ENCODE measurements at places on chromosomes 3 and 15.

- no peak for DNase-seq
Measured at GRCh38 chr15:75008629-75009326, 13.4 kb downstream of the SCAMP5 start.

- no peak for DNase-seq
Measured at GRCh38 chr15:50907601-50908208, 778 bp upstream of the AP4E1 start.

GRCh38 chr3:132273036-132273435 lies 44.2 kb upstream of the ACP3 start:
- DNase-seq, result no peak

DNA sequence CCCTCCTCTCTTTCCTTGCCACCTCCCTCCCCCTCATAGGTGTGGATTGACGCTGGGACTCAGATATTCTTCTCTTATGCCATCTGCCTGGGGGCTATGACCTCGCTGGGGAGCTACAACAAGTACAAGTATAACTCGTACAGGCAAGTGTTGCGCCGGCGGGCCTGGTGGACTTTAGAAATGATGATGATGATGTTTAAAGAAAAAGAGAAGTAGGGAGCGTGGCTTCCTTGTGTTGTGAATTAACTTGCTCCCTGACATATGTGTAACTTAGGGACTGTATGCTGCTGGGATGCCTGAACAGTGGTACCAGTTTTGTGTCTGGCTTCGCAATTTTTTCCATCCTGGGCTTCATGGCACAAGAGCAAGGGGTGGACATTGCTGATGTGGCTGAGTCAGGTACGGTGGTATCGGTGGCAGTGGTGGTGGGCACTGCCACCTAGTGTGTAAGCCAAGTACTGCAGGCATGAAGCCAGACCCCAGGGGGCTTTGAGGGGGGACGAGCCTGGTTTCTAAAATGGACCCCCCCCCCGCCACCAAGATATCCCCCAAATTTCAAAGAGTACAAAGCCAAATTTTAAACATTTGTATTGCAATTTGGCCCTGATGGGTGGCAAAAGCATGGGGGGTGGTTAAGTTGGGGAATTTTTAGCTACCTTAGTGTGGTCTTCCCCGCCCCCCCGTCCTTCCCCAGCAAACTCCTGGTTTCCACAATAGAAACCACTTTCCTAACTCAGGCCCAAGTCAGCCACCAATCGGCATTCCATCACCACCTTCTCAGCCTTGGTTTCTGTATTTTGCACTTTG lies 65.6 kb downstream of the SLC6A6 start:
- no peak for DNase-seq

- DNase-seq, result no peak
Measured at GRCh38 chr3:184175506-184175905, 851 bp downstream of the AP2M1 start.

DNA sequence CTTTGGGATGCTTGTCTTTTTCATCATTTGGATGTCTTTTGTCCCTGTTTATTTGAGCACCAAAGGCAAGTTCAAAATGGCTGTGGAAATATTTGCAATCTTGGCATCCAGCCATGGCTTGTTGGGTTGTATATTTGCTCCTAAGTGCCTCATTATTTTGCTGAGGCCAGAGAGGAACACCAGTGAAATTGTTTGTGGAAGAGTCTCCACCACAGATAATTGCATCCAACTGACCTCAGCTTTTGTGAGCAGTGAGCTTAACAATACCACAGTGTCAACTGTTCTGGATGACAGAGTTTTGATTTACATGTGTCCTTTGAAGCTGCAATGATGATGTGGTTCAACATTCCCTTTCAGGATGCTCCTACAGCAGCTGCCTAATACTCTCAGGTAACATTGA lies 83.0 kb upstream of the KCNAB1 start:
- no peak for DNase-seq

- DNase-seq, result no peak
Measured at GRCh38 chr15:101578443-101578894, 73.7 kb downstream of the TM2D3 start.

GRCh38 chr15:88331291-88331690 lies 74.8 kb upstream of the NTRK3 start:
- no peak for DNase-seq

- no peak for DNase-seq
Measured at GRCh38 chr3:139758654-139759291, 81.0 kb upstream of the NMNAT3 start.

GRCh38 chr15:88400591-88401250 lies 66.5 kb downstream of the MRPL46 start:
- DNase-seq, result no peak

GRCh38 chr3:15726043-15726442 lies 71.7 kb downstream of the ANKRD28 start:
- DNase-seq, result no peak

GRCh38 chr3:33149342-33149741 lies 35.5 kb downstream of the CRTAP start:
- DNase-seq, result no peak

DNA sequence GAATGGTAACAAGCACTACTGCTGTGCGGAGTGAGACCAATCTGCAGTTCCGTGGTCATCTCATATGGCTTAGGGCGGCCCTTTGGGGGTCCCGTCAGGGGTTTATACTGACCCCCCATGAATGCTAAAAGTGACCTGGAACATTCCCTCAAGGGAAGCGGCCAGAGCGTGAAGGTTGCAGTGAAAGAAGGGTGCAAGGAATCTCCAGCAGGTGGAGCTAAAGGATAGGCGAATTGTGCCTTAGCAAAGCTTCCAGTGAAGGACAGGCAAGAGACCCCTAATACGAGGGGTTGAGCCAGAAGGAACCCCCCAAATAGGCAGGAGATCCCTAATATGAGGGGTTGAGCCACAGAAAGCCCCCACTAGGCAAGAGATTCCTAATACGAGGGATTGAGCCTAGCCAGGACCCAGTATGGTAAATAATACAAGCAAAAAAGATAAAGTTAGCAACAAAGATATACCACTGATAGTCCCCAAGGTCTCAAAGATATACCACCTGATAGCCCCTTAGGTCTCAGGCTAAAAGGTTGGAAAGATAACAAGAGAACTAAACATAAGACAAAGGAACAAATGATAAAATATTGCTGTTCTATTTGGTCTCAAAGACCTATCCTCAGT lies 32.8 kb downstream of the ZNF589 start:
- no peak for DNase-seq

DNA sequence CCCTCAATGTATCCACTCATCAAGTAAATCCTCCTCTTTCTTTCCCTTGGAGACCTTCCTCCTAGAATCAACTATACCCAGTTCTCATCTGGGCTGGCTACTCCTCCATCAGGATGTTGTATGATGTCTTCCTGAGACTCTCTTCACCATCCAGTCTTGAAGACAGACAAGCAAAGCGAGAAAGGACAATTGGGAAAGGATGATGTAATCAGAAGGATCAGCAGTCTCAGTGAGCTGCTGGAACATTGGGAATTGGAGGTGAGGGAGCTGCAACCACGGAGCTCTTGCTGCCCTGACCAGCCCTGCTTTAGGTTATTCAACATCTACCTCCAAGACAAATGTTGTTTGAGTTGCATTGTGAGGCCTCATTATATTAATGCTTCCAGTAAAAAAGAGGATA lies 48.0 kb upstream of the UBP1 start:
- no peak for DNase-seq

DNA sequence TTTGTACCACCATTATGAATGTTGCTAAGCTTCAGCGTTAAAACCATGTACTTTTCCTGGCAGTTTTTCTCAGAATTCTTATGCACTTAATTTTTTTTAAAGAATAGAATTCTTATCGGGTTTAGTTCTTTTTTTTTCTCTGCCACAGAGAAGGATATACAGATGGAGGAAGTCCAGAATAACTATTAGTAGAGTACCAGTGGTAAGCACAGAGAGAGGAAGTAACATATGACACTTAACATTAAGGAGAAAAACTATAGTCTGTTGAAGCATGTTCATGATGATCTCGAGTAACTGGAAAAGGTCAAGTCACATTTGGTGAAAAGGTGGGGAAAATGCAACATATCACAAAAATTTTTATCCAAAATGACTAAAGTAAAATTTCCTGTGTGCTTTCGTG lies 68.9 kb downstream of the RNF13 start:
- no peak for DNase-seq

DNA sequence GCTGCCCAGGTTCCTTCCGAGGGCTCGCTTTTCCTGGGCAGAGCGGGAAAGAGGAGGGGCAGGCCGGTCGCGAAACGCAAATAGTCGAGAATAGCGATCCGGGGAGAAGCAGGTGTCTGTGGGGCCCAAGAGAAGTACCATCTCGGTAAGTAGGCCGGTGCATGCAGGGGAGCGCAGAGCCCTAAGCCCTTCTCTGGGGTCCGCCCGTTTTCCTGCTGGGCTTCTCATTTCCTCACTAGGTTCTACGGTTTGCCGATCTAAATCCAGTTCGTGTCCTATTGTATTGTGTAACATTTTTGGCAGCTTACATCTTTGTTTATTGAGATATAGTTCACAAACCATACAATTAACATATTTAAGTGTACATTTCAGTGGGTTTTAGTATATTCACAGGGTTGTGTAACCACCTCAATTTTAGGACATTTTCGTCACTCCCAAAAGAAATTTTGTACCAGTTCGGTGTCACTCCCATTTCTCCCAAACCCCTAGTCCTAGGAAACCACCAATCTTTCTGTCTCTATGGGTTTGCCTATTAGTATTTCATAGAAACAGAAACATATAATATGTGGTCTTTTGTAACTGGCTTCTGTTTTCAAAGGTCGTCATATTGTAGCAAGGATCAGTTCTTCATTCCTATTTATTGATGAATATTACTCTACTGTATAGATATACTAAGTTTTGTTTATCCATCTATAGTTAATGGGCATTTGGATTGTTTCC lies 6.8 kb upstream of the TRIM69 start:
- DNase-seq, result no peak

DNA sequence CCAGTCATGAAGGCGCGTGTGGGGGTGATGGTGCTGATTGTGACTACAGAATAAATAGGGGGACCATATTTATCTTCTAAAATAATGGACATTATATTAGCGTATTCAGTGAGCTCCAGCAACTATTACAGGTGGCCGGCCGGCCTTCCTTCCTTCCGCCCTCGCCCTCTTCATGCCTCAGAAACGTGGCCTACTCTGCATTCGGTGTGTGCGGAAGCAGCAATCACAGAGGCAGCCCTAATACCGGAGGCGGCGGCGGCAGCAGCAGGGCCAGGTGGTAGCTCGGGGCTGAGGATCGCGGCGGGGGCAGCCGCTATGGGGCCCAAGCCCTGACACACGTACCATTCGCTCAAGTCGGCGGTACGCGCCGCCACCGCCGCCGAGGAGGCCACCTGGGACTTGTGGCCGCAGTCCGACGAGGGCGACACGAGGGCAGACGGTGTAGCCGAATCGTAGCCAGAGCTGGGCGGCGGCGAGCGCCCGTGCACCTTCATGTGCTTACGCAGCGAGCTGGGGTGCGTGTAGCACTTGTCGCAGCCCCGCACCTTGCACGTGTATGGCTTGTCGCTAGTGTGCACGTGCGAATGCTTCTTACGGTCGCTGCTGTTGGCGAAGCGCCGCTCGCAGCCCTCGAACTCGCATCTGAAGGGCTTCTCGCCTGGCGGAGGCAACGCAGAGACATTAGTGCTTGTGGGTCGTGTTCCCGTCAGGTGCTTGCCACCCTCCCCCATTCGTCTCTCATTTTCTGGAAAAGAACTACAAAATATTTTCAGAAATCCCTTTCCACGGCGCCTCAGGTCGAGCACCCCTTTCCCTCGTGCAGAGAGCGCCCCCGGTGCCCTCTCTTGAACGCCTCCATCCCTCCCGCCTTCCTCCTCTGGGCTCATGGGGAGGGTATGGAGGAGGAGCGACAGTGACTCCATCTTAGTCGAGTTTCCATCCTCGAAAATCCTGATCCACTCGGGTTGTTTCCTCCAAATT lies 15.5 kb downstream of the ZIC4 start:
- DNase-seq, result no peak

DNA sequence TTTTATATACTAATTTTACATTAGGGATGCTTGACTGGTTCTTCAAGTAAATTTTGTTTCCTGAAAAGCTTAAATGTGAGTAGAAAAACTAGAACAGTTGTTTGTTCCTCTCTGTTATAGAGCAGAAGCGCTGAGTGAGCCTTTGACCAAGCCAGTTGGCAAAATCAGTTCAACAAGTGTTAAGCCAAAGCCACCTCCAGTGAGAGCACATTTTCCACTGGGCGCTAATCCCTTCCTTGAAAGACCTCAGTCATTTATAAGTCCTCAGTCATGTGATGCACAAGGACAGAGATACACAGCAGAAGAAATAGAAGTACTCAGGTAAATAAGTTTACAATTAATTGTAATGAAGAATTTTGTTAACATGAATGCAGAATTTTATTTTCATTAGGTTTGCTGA lies 14.6 kb downstream of the CAPN7 start:
- DNase-seq, result no peak

DNA sequence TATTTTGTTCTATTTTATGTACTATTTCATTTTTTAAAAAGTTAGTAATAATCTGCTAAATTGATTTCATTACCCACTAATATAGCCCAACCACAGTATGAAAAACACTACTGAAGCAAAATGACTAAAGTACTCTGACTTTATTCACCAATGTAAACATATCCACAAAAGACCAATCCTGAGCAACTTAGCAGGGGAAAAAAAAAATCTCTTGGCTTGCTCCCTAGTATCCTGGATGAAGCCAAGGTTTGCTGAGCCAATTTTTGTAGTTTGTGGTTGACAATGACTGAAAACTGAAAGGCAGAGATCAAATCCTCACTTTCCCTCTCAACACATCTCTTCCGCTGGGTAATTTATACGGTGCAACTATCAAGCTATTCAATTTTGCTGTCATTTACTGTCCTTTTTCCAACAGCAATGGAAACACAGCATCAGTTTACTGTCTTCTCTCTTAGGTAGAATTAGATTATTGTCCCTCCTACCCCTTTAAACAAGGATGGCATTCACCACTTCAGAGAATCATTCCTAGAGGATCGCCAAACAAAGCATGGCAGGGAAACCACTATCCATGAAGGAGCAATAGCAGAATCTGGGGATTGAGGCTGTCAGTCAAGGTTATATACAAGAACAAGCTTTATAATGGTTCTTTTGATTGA lies 149.7 kb downstream of the THRB start:
- DNase-seq, result no peak

DNA sequence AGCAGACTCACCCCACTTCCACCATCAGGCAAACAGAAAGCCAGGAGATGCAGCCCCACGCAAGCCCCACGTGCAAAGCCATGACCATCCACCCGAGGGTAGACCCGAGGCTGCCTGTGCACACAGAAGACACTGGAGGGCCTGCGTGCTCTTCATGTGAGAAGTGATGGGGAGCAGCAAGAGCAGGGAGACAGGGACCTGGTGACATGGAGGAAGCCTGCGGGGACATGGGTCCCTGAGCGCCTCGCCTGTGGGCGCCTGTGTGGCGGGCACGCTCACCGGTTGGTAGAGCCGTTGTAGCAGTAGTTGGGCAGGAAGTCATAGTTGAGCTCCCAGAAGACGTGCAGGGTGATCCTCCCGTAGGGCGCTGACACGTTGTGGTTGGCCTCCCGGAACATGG lies 65.0 kb downstream of the NIPA2 start:
- DNase-seq, result no peak

- no peak for DNase-seq
Measured at GRCh38 chr3:124919756-124920155, 14.8 kb downstream of the MUC13 start.

- no peak for DNase-seq
Measured at GRCh38 chr3:167882057-167882667, 146.6 kb downstream of the SERPINI1 start.

GRCh38 chr3:166169681-166170080 lies 332.5 kb upstream of the BCHE start:
- DNase-seq, result no peak

- DNase-seq, result no peak
Measured at GRCh38 chr3:197105786-197106185, 76.2 kb upstream of the MELTF start.
